ENCODE measurements at places on chromosomes 7 and 10.
A peak's percentile ranks its signal among the peaks of the same experiment; 100 is the strongest.

DNA sequence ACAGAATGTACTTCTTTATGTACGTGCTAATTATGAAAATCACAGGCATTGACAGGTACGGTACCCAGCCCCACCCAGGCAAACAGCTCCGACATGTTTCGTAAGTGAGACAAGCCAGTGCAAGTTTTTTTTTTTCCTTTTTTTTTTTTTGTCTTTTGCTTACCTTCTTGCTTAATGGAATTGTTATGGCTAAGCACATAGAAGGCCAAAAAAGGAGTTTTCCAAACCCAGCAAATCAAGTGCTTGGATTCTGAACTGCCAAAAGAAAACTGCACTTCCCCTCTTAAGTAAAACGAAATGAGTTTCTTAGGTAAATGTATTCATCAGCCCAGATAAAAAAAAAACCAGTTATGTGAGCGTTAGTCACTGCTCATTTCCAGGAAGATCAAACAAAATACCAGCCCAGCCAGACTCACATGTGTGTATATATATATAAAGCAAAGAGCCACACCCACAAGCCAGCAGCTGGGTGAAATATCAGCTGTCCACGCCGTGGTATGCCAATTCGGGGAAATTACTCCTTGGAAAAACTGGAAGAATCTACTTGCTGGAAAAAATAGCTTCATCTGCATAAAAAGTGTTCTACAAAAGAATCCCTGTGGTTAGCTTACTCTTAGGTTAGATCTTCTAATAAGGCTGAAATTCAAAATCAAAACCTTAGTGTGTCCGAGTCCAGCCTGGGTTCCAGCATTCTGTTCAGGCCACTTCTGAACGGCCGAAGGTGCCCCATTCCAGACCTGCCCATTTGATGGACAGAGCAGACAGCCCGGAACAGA is 8.0 kb downstream of the KLF6 start:
- DNase-seq: peak; percentile 93

DNA sequence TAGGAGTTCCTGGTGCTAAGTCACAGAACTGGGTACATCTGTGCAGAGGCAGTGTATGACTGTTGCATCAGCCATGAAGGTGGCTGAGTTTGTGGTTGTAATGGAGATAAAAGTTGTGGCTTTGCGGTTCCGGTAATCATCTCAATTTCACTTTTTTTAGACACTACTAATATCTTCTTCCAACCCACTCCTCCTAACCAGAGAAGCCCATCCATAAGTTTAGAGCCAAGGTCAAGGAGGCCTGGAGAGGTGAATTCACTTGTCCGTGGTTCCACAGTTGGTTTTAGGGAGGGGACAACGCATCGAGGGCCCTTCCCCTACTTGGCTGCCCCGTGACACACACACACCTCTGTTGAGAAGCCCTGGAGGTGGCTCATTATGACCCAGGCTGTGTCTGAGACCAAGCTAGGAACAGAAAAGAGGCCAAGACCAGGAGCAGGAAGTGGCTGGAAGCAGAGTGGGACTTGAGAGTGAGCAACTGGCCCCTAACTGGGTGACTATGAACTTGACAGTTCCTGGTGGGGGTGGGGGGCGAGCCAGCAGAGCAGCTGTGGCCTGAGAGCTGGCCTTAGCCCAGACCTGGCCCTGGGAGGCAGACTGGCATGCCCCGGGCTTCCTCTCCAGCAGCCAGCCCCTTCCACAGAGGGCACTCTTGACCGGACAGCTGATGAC is 66.8 kb upstream of the COL13A1 start:
- no peak for DNase-seq

- DNase-seq: no peak
These were observed 16.0 kb downstream of the GATA3 start for GRCh38 chr10:8070440-8070839.

GRCh38 chr7:137718355-137718754 is 128.4 kb downstream of the DGKI start:
- peak; percentile 8 for DNase-seq

- DNase-seq: no peak
These were observed at the start of gene ODAD2 for GRCh38 chr10:27998954-27999275. TSS of gene ODAD2 (minus strand) at chr10:27999079. CDS start at chr10:27995142, 3,937 bp downstream.

DNA sequence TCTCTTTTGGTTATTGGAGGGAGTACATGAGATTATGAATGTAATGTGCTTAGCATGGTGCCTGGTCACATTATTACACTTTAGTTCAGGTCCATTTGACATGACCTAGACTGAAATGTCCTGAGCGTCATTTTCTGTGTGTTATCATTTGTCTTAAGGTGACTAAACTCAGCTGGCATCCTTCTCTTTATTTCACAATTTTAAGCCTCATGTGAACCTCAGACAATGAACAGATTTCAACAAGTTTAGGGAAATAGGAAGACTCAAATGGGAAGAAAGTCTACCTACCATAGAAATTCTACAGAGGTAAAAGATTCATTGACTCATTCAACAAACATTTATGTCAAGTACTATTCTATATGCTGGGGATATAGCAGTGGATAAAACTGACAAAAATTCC is 70.2 kb upstream of the EXOC6 start:
- DNase-seq: no peak

- no peak for DNase-seq
These were observed 802.9 kb upstream of the COBL start for GRCh38 chr7:52119537-52119936.

DNA sequence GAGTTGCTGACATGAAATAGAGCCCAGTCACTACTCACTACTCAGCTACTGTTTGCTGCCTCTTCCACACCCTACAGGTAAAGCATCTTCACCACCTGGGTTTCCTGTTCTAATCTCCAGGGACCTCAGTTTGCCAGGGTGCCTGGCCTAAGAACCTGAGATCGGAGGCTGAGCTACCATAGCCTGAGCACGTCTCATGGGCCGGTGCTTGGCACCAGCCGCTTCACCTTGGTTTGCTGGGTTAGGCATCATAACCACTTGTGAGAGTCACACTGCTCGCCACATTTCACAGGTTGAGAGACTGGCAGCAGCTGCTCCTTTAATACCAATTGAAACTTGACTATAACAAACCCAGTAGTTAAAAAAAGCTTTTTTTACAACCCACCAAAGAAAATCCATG is 75.1 kb downstream of the EMX2 start:
- DNase-seq: no peak

DNA sequence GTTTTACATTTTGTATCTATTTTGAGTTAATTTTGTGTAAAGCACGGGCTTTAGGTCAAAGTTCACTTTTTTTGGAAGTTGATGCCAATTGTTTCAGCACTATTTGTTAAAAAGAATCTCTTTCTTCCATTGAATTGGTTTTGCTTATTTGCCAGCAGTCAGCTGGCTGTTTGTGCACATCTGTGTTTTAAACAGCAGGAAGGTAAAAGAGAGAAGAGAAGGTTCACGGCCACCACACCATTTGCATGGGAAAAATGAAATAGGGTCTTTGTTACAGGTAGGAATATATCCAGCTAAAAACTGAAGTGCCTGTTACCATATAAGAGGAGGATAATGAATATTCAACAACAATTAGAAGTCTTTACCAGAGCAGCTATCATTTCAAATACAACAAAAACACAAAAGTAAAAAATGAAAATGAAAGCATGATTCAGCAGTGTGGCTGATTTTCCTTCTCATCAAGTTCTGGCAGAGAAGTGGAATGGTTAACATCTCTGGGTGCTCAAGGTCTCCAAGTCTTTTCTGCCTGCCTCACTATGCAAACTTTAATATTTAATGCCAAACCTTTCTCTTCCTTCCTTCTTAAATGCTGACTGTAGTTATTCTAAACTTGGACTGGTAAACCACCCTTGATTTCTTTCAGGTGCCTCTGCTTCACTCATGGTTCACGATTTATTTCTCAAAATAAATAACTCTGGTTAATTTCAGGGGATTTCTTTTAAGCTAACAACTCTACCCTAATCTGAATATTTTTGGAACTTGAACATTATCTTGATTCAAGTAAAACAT is 841.5 kb downstream of the GRM8 start:
- DNase-seq: no peak

DNA sequence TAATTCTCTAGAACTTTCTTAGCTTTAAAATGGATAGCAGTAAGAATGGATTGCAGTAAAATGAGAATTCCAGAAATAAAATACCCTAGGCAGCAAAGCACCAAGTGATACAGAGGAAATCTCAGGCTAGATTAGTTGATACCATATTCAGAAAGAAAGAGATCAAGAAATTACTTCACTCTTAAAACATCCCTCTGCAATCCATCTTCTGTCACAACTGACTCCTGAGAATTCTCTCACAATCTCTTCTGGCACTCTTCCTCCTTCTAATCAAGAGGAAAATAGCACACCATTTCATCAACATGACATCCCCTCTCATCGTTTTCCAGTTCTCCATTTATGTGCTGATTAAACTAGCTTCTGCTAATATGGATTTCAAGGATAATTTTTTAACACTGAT is 42.2 kb upstream of the LAMB1 start:
- DNase-seq: no peak

DNA sequence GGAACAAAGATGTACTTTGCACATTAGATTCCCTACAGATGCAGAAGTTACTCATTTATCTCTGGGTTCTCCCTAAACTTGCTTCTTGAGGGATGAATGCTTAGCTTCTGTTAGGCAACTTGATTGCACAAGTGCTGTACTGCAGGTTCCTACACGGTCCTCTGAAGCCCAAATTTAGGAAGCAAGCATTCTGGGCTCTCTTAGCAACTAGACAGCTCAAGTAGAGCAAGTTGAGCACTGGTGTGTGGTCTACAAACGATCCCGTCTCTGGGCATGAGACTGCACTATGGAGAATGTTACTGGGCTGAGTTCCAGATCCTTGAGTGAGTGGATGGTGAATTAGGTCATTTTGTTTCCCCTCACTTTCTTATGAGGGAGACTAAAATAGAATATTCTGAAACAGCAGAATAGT is 14.3 kb downstream of the SEMA3D start:
- DNase-seq: peak; percentile 90

- peak; percentile 72 for DNase-seq
These were observed 95.5 kb downstream of the INPP5A start for GRCh38 chr10:132632851-132633684.
